Mononuclear cell (primary cell): ENCODE measurements at places on chromosomes 1 and 21. TPM values are rescaled to one million over a fixed set of nuclear protein-coding genes. Genes with fewer than 3 reads are reported as not detected.

SAMSN1 gene
- total RNA-seq, result 149 TPM

MACO1 gene
- total RNA-seq, result 23.6 TPM

INPP5B gene
- 18.6 TPM for total RNA-seq

PRAMEF11 gene
- not detected for total RNA-seq

TNFRSF4 gene
- total RNA-seq, result 3.3 TPM

CDC20 gene
- 0.52 TPM for total RNA-seq

OLIG2 gene
- 0.21 TPM for total RNA-seq

SLC45A3 gene
- 2.0 TPM for total RNA-seq

OR2L8 gene
- total RNA-seq, result 0.31 TPM

CA6 gene
- 0.63 TPM for total RNA-seq

CYP2J2 gene
- 0.10 TPM for total RNA-seq

PROK1 gene
- total RNA-seq, result not detected

AKNAD1 gene
- total RNA-seq, result not detected

LCE3E gene
- total RNA-seq, result not detected

GCSAML gene
- total RNA-seq, result 1.7 TPM

CNR2 gene
- total RNA-seq, result 3.3 TPM

KCNJ9 gene
- not detected for total RNA-seq

FAM229A gene
- total RNA-seq, result 11.5 TPM

IL10RB gene
- total RNA-seq, result 18.7 TPM

CD58 gene
- 53.7 TPM for total RNA-seq

NOS1AP gene
- total RNA-seq, result under 0.01 TPM

AHDC1 gene
- 3.3 TPM for total RNA-seq

FMO3 gene
- not detected for total RNA-seq
